ENCODE measurements at places on chromosomes 5 and 9.
A peak's percentile ranks its signal among the peaks of the same experiment; 100 is the strongest.

DNA sequence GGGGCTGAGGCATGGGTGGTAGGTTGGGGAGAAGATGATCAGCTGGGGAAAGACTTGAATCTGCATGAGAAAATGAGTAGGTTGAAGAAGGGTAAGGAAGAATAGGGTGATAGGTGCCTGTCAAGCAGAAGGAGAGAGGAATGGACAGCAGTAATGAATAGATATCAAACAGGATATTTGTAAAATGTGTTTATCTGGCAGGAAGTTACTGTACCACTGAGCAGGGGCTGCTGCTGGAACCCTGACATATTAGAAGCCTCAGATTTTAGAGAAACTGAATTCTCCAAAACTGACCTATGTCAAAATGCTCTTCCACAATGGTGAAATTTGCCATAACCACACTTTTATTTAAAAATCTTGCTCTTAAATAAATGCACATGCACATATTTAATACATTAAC, 41.0 kb downstream of the CCDC192 start:
- no peak for DNase-seq

GRCh38 chr9:130387398-130387797, 57.4 kb upstream of the ASS1 start:
- no peak for DNase-seq

DNA sequence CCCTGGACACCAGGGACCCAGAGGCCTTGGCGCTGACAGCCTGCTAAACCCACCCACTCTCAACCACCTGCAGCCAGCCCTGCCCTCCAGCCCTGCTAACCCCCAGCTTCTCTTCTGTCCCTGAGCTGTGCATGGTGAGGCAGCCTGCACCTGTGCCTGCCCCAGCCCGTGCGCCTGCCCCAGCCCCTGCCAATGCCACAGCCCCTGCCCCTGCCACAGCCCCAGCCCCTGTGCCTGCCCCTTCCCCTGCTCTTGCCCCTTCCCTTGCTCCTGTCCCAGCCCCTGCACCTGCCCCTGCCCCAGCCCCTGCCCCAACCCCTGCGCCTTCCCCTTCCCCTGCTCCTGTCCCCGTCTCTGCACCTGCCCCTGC, 43.3 kb upstream of the IRX4 start:
- no peak for DNase-seq

DNA sequence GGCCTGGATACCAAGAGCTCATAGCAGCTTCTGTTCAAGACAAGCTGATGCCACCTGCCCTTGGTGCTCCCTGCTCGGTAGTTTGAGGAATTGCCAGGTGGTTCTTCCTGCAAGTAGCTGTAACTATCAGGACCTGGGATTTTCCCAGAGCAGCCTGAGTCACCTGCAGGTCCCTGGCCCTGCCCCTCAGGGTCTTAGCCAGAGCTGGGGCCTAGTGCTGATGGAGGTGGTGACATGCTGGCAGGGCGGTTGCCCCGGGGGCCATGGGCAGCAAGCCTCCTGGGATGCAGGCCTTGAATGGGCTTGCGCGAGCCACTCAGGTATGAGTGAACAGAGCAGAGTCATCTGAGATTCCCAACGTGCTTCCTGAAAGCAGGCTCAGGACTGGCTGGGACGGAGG, 262.3 kb downstream of the HSPA4 start:
- DNase-seq, result no peak

DNA sequence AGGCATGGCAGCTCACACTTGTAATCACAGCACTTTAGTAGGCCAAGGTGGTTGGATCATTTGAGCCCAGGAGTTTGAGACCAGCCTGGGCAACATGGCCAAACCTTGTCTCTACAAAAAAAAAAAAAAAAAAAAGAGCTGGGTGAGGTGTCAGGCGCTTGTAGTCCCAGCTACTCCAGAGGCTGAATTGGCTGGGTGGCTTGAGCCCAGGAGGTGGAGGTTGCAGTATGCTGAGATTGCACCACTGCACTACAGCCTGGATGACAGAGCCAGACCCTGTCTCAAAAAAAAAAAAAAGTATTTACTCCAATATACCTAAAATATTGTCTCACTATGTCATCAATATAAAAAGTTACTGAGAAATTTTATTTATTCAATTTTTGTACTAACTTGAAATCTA, 2.8 kb downstream of the SCAI start:
- DNase-seq, result no peak

DNA sequence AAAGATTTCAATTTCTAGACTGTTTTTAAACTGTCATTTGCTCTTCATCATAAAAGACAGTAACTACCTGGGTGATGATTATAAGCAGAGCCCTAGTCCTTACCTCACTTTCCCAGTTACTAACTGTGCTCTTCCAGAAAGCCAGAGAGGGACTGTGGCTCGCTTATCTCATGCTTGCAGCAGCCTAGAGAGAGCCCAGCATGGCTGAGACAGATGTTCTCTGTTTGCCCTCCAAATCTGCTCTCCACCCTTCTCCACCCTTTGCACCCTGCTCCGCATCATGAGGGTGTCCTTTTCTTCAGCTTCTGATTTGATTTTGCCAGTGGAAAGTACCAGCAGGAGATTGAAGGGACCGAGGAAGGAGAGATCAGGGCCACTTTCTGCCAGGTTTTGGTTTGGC, 61.2 kb upstream of the SELENOP start:
- DNase-seq, result no peak

DNA sequence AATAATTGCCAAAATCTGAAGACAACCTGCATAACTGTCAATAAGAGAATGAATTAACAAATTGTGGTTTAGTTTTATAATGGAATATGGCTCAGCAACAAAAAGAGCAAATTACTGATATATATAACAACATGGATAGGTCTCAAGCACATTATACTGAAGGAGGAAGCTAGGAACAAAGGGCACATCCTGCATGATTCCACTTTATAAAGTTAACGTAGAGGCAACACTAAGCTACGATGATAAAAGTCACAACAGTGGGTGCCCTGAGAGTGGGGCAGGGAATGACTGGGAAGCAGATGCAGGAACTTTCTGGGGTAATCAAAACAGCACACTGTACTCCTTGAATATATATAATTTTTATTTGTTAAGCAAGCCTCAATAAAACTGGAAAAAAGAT, 165.2 kb downstream of the RMI1 start:
- DNase-seq, result no peak

DNA sequence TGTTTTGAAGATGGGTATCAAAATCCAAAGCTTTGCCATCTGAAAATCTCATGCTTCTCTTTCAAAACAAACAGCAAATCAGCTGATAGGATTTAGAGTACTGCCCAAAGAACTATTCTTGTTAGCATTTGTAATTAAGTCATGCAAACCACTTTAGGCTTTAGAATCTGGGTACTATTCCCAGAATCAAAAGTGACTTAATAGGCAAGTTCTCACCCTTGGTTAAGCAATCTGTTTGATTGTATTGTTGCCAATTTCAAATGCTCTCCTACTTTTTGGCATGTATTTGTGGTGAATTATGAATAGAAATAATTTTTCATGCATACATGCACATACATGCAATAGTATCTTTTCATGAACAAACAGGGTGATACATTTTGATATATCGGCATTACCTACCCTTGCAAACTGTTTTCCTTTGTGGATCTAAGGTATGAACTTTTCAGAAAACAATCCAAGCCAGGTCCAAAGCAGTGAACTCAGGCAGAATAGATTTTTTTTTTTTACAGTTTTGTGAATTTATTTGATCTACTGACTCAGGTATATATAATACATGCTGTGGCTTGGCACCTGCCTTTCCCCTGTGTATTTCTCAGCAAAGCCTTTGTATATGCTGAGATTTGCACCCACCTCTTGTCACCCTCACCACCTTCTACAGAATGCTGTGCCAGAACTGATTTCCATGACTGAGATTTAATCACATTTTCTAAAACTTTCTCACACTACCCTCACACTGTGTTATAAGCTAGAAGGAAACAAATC, 9.0 kb downstream of the IL33 start:
- DNase-seq, result no peak

DNA sequence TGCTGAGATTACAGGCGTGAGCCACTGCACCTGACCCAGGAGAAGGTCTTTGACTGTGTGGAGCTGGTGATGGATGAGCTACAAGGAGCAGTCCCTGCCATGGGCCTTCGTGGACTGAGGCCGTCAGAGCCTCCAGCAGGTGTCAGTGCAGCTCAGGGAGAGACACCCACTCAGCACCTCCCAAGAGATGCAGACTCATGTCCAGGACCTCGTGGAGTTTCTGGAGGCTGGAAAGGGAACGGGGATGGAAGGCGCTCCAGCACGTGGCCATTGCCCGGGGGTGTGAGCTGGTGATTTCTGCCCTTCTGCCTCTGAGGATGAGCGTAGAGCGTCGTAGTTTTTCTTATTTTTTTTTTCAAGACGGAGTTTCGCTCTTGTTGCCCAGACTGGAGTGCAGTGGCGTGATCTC, 9.5 kb downstream of the TOR4A start:
- DNase-seq, result no peak

DNA sequence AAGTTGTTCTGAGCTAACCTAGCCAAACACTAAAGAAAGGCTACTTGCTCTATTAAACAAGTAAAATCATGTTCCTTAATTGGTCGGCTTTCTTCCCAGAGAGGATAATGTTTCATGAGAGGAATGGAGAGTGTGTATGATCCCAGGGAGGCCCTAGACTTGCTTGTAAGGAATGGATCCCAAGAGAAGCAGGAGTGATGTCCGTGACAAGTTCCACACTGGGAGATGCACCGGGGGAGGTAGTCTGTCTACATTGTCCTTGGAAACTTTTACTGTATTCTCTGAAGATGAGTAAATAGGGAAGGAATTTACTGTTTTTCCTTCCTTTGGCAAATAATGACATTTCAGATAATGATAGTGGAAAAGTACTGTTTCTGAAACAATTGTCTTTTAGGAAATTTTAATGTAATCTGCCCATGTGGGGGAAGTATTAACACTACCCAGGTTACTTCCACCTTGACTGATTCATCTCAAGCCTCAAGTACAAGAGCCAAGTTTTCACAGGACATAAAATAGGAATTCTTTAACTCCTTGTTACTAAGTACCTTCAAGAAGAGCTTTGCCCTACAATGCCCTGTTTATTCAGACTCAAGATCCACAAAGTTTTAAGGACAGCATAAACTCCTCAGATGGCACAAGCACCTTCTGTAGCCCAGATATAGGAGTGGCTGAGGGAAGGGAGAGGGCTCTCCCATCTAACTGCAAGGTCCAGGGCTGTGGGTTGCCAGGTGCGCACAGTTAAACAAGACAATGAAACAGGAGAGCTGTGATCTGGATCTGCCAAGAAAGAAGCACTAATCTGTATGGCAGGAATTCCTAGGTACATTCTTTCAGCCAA, 152.1 kb downstream of the GNA14 start:
- DNase-seq, result peak; percentile 68

DNA sequence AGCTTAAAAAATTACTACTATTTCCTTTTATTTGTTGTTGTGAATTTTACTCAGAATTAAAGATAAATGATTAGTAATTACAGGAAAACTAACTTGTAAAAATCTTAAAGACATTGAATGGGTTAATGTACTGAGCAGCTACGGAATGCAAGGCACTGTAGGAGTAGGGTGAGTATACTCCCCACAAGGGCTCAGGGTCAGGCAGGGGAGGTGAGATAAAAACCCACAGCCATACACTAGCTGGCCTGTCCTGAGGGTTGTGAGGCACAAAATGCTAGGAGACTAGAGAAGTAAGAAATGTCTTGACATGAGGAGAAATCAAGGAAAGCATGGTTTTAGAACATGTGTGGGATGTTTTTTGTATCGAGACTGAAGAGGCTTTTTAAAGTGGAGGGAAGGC, 13.4 kb downstream of the ZBED3 start:
- DNase-seq, result no peak

- DNase-seq, result no peak
Measured at GRCh38 chr5:34844106-34844505, 5.1 kb downstream of the TTC23L start.

- DNase-seq, result peak; percentile 99
Measured at GRCh38 chr9:121529237-121529987, 29.8 kb upstream of the GGTA1 start.

- no peak for DNase-seq
Measured at GRCh38 chr9:128397831-128398230, 22.8 kb upstream of the CERCAM start.

- DNase-seq, result no peak
Measured at GRCh38 chr9:103485138-103485537, 490.0 kb downstream of the CYLC2 start.

DNA sequence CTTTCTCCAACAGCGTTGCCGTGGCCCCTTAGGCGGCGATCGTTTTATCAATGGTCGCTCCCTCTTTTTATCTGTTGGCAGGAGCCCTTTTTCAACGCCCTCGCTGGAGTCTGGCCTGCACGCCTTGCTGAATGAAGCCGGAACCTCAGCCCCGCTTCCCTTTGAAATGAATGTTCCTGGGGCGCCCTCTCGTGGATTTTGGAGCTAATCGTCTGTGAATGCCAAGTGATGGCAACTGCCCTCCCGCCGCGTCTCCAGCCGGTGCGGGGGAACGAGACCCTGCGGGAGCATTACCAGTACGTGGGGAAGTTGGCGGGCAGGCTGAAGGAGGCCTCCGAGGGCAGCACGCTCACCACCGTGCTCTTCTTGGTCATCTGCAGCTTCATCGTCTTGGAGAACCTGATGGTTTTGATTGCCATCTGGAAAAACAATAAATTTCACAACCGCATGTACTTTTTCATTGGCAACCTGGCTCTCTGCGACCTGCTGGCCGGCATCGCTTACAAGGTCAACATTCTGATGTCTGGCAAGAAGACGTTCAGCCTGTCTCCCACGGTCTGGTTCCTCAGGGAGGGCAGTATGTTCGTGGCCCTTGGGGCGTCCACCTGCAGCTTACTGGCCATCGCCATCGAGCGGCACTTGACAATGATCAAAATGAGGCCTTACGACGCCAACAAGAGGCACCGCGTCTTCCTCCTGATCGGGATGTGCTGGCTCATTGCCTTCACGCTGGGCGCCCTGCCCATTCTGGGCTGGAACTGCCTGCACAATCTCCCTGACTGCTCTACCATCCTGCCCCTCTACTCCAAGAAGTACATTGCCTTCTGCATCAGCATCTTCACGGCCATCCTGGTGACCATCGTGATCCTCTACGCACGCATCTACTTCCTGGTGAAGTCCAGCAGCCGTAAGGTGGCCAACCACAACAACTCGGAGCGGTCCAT, 10.0 kb downstream of the S1PR3 start:
- DNase-seq, result peak; percentile 67

DNA sequence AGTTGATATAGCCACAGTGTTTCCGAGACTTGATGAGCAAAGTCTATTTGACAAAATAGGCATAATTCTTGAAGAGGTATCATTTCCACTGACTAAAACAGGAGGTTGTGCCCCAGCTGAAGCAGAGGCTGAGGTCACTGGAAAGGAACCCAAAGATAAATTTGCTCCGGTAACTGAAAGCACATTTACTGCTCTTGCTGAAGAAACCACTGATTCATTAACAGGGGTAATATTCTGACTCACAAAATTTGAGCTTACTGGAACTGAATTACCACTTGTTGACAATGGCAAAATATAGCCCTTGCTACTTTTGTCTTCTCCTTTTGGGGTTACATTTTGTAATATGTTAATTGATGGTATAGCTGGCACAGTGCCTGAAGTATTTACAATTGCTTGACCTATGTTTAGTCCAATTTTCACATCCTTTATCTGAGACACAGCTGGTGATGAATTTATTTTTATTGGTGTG, 30.2 kb downstream of the MLANA start:
- DNase-seq, result peak; percentile 16

- no peak for DNase-seq
Measured at GRCh38 chr5:97102010-97102470, 40.4 kb downstream of the LIX1 start.

- DNase-seq, result no peak
Measured at GRCh38 chr5:173963867-173964441, 25.0 kb upstream of the C5orf47 start.

GRCh38 chr9:128282500-128282899, 6.4 kb downstream of the SWI5 start:
- DNase-seq, result no peak

Measured in GM04504 (cell line).